ENCODE measurements at places on chromosomes 11 and 22.

DNA sequence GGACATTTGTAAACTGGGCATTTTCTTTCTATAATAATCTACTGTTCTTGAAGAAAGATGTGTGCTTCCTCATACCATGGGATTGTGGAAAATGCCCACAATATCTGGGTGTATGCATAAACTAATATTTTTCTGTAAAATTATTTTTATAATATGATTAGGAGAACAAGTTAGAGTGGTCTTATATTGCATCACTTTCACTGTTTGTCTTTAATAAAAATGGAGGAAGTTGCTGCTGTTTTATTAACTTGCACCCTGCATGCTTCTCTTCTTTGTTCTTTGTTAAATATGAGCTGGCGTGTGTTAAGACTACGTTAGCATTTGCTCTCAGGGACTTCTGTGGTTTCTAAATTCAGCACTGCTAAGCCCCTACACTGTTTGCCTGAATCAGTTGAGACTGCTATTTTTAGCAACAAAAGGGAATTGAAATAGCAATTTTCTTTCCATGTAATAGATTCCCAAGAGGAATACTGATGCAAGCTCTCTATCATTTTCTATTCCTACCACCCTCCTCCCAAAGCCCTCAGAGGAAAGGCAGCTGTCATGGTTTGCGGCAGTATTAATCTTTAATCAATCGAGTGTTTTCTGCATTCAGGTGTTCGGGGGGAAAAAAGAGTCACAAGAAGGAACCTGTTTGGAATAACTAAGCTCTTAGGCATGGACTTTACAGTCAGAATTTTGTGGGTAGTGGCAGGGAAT lies 56.1 kb downstream of the HSD17B12 start:
- no peak for DNase-seq

DNA sequence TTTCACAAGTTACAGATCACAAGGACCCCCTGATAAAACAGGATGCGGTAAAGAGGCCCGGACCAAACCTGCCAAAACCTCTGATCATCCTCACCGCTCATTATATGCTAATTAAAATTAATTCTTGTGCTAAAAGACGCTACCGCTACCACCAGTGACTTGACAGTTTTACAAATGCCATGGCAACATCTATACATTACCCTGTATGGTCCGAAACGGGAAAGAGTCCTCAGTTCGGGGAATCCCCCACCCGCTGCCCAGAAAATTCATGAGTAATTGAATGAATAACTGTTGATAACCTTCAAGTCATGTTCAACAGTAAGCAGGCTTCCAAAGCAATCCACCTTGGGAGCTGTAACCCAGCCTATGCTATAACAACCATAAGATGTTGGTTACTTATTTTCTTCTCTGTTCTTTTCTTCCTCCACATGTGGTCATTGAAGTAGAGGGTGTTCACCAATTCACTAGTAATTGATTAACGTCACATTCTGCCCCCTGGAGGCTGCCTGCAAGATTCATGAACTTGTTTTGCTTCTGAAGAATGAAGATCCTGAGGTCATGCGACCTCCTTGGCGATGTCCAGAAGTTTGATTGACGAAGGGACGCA lies 20.6 kb downstream of the APOBEC3H start:
- DNase-seq, result no peak

DNA sequence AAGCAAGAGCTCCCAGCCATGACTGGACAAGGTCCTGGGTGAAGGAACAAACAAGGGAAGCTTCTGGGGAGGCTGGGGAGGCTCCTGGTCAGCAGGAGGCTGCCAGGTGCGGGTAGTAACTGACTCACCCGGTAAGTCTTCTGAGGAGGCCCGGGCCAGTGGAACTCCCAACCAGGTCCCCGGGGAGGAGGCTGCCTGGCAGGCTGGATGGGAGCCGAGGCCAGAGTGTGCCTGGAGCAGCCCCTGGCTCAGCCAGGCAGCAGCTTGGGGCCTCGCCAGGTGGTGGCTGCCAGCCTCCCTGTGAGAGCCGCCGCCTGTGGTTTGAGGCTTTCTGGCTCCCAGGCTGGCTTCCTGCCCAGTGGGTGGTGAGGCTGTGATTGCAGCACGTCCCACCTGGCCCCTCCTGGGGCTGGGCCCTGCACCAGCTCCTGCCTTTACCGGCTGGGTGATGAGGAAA lies 46.2 kb downstream of the IGF2 start:
- peak; percentile 56 for DNase-seq

- no peak for DNase-seq
Measured at GRCh38 chr11:103662880-103663279, 373.6 kb upstream of the DDI1 start.

- DNase-seq, result no peak
Measured at GRCh38 chr22:16925407-16925966, 82.5 kb downstream of the GAB4 start.

GRCh38 chr11:61023086-61023965 lies 51.8 kb downstream of the CD6 start:
- DNase-seq, result no peak

DNA sequence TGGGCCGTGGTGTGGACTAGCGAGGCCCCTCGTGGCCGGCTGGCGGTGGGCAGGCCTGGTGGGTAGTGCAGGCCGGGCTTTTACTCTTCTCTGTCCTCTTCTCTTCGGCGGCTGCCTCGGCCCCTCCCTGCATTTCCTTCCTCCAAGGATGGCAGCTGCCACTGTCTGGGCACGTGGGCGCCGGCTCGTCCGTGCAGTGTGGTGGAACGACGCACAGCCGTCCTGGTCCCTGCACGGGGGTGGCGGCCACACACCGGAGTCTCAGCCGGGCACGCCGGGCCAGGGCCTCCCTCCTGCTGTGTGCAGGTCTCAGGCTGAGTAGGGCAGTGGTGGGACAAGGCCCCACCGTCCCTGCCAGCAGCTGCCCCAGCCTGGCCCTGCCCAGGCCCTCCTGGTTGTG lies 37.7 kb downstream of the MOB2 start:
- no peak for DNase-seq
